ENCODE measurements at places on chromosomes 4 and X. TPM values are rescaled to one million over a fixed set of nuclear protein-coding genes. Genes with fewer than 3 reads are reported as not detected.

The DUSP9 gene
- polyA plus RNA-seq = 0.81 TPM

The SSX3 gene
- polyA plus RNA-seq = not detected

The DRD5 gene
- polyA plus RNA-seq = 0.41 TPM

The MAGEA9B gene
- not detected for polyA plus RNA-seq

The GUCY1A1 gene
- polyA plus RNA-seq = 2.6 TPM

The VCX gene
- polyA plus RNA-seq = not detected

The BANK1 gene
- polyA plus RNA-seq = 0.22 TPM

The CLNK gene
- polyA plus RNA-seq = not detected

The SSX4 gene
- polyA plus RNA-seq = not detected

The RBM10 gene
- 61.6 TPM for polyA plus RNA-seq

The BEND2 gene
- not detected for polyA plus RNA-seq

The GDPD2 gene
- polyA plus RNA-seq = 2.1 TPM

The TIGD4 gene
- polyA plus RNA-seq = not detected

The PARM1 gene
- polyA plus RNA-seq = 11.2 TPM

The SOWAHB gene
- polyA plus RNA-seq = 0.29 TPM
